ENCODE measurements at places on chromosomes 3 and 15.

GRCh38 chr3:56787258-56787775 is 14.4 kb downstream of the ARHGEF3 start:
- no peak for DNase-seq

GRCh38 chr15:75685195-75685594 is 27.5 kb downstream of the CSPG4 start:
- no peak for DNase-seq

DNA sequence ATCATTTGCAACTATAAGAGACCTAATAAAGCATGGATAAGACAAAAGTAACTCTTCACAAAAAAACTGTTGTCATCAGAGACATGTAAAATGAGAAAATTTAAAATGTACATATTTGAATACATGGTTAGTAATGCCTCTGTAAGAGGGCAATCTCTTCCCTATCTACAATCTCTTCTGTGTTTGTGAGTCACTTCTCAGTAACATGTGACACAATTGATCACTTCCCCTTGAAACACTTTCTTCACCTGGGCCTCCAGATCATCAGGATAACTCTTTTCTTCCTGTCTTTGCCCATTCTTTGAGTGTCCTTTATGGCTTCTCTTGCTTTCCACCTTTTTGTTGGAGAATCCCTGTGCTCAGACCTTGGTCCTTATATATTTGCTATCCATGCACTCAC is 50.4 kb downstream of the TFDP2 start:
- no peak for DNase-seq

GRCh38 chr3:30548600-30548999 is 57.8 kb upstream of the TGFBR2 start:
- no peak for DNase-seq
